ENCODE measurements at places on chromosomes 11 and 22.

- DNase-seq: no peak
These were observed 1164.0 kb upstream of the RAG2 start for GRCh38 chr11:37762079-37762478.

DNA sequence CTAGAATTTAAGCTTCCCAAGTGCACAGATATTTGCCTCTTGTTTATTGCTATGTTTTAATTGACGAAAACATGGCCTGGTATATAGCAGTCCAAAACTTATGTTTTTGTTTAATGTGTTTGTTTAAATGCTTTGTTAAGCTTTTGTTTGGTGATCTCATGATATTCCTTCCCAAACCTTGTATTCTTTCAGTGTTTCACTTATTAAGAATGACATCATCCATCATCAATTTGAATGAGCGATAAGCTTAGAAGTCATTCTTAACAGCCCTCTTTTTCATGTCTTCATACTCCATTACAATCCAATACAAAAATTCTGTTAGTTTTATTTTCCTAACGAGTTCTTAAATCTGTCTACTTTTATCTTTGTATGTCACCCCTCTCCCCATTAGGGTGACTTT, 206.0 kb downstream of the DYNC2H1 start:
- DNase-seq: no peak

DNA sequence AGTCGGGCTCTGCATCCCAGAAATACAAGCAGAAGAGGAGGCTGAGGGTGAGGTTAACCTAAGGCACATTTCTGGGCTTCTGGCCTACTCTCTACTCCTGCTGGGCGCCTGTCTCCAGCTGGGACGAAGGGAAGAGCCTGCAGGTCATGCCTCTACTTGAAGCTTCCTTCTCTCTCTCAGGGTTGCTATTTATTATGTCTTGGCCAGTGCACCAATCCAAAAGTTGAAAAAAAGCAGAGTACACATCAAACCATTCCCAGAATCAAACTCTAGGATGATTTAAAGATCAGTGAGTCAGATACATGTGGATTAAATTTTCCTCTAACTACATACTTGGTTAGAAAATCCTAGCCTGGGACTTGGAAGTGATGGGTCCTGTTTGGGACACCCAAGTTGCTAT, 60.2 kb upstream of the CDON start:
- no peak for DNase-seq

DNA sequence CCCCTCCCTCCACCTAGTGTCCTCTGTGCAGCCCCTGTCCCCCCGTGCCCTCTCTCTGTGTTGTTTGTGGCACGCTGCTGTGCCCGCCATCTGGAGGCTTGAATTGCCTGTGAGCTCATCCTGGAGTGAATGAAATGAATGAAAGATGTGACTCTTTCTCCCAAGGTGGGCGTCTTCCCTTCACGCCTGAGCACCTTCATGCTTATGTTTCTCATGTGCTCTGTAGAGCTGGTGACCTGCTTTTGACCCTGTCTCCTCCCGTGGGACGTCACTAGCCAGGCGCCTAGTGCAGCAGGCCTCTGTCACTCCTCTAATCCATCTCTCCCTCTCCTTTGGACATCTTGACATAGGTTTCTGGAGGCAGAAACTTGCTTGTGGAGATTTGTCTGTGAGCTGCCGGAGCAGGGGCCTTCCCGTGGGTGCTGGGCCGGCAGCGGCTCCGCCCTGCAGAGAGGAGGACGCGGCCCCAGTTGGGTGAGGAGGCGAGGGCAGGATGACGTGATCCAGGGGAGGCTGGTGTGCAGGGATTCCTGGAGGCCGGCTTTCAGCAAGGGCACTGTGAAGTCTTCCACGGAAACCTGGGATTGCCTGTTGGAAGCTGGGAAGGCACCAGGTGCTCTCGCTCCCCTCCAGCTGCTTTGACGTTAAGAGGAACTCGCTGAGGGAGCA, 40.6 kb downstream of the MUC6 start:
- DNase-seq: no peak

- DNase-seq: no peak
These were observed 9.4 kb downstream of the KLHL22 start for GRCh38 chr22:20486229-20486628.

DNA sequence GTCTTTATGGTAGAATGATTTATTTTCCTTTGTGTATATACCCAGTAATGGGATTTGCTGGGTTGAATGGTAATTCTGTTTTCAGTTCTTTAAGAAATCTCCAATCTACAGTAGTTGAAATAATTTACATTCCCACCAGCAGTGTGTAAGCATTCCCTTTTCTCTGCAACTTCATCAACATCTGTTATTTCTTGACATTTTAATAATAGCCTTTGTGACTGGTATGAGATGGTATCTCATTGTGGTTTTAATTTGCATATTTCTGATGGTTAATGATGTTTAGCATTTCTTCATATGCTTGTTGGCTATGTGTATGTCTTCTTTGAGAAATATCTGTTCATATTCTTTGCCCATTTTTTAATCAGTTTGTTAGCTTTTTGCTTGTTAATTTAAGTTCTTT, 901.2 kb downstream of the METTL15 start:
- no peak for DNase-seq

GRCh38 chr11:30197869-30198268, 32.9 kb upstream of the FSHB start:
- no peak for DNase-seq

DNA sequence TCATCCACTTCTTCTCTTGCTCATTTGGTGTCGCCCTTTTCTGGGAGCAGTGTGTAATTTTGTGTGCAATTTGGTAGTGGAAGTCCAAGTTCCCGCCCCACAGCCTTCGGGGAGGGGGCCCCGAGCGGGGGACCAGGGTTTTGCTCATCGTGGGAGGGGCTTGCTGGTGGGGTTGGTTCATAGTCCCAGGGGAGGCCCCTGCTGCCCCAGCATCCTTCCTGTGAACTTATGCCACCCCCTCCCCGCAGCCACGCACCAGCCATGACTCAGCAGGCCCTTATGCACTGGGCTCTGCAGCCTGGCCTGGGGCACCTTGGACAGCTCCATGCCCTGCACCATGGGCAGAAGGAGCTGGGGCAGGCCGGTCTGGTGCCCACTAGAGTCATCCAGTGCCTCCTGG, 1183.6 kb downstream of the BRD1 start:
- no peak for DNase-seq

- DNase-seq: no peak
These were observed 704.3 kb downstream of the DLG2 start for GRCh38 chr11:84922836-84923235.

DNA sequence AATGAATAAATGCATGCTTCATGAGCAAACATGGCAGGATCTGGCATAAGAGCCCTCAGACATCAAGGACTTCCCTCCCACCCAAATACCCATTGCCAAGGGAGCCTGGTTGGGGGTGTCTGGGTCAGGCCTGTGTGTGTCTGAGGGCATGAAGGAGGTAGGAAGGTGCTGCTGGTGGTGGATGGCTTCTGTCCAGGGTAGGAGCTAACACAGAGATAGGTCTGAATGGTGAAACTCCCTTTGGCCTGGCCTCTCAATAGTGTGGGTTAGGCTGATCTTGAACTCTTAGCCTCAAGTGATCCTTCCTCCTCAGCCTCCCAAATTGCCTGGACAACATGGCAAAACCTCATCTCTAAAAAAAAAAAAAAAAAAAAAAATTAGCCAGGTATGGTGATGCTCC, 2.8 kb downstream of the AMPD3 start:
- DNase-seq: no peak

- DNase-seq: no peak
These were observed 94.1 kb upstream of the SC5D start for GRCh38 chr11:121198491-121198890.
